ENCODE measurements at places on chromosomes 2 and 18.

DNA sequence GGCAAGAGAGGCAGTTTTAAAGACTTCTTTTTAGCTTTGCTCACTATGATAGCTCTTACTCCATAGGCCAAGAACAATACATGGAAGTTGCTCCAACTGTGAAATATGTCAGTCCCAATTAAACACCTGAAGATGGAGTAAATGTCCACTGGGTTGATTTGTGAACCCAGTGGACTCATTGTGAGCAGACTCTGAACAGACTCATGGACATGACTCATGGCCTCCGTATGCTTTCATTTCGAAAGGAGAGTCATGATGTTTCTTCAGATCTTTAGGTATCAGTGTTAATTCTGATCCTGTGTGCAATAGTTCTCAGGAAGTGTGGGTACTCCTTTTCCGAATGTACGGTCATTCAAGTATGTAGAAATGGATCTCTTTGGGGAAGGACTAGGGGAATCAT is 5.4 kb upstream of the CWC22 start:
- DNase-seq: no peak

- DNase-seq: no peak
Measured at GRCh38 chr2:16281451-16282335, 341.3 kb downstream of the MYCN start.

GRCh38 chr18:23867006-23867405 is 147.5 kb upstream of the TTC39C start:
- no peak for DNase-seq

DNA sequence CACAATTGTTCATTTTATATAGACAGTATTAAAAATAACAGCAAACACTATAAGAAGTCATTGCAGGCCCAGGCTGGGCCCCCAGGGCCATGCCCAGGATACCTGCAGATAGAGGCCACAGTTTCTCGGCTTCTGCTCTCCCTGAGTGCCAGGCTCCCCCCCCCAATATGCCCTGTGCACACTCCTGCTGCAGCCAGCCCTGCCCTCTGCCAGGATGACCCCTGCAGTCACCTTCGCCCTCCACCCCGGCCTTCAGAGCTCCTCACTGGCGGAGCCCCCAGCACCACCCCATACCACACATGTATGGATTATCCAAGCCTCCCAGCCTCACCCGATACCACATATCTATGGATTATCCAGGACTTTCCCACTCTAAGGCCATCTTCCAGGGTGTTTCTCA is 104.5 kb downstream of the TPO start:
- DNase-seq: no peak

GRCh38 chr2:25819597-25820039 is 58.7 kb downstream of the ASXL2 start:
- no peak for DNase-seq

GRCh38 chr2:66771359-66771976 is 336.5 kb downstream of the MEIS1 start:
- no peak for DNase-seq

- peak; percentile 35 for DNase-seq
Measured at GRCh38 chr2:84781942-84782716, 98.8 kb downstream of the TRABD2A start.

- DNase-seq: no peak
Measured at GRCh38 chr18:13120255-13120654, 98.3 kb upstream of the LDLRAD4 start.

DNA sequence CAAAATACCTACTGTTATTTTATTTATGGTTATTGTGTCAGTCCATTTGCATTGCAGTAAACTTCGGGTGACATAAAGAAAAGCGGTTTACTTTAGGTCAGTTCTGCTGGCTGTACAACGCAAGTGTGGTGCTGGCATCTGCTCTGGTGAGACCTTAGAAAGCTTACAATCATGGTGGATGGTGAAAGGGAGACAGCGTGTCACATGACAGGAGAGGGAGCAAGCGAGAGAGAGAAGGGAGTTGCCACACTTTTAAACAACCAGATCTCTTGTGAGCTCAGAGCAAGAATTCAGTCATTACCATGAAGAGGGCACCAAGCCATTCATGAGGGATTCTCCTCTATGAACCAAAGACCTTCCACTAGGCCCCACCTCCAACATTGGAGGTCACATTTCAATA is 2.0 kb upstream of the FAM171B start:
- DNase-seq: no peak
